Activated naive CD8-positive, alpha-beta T cell treated with anti-CD3 and anti-CD28 coated beads for 36 hours (primary cell): ENCODE measurements at places on chromosomes 13 and 19. TPM values are rescaled to one million over a fixed set of nuclear protein-coding genes. Genes with fewer than 3 reads are reported as not detected.

DNA sequence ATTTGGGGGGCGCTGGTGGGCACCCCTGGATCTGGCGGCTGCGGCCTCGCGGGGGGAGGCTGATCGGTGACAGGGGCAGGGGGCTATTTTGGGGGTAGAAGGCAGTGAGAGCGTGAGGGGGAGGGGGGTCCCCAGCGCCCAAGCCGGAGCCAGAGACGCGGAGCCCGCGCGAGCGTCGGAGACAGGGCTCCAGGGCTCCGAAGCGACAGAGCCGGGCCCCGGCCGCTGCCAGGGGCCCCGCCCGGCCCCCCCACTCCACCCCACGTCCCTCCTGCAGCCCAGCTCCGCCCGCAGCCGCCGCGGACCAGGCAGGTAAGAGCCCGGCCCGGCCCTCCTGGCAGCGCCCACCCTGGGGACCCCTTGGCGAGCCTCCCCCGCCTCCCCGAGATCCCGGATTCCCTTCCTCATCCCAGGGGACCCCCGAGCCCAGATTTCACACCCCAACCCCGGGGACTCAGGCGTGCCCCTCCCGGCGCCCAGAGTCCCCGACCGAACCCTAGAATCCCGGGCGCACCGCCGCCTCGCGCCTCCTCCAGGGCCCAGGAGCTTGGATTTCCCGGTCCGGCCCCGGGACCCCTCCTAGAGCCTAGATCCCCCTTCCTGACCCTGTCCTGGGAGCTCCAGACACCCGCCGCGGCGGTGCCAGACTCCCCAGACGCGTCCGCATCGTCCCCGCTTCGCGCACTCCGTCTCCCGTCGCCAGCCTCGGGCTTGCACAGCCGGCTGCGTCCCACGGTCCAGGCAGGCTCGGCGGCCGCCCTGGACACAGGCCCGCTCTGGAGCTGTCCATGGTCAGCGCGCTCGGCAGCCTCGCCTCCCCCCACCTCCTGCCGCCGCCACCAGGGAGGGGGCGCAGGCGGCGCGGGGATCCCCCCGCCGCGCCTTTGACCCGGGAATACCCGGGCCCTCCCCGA, at the start of gene PPFIA3:
Gene PPFIA3, plus strand, starts transcription at position 134 of the 914 bp plus-strand sequence. CDS start 8,330 bp downstream, outside the sequence.
- H3K36me3 ChIP-seq: peaks cover 4% of the 10 kb centered on the region
- peak within 1 kb of the TSS; percentile 92 for H3K27ac ChIP-seq
- H3K4me1 ChIP-seq: peaks cover 21% of the 10 kb centered on the region
- no peak for DNase-seq
- H3K27me3 ChIP-seq: peaks cover 16% of the 10 kb centered on the region

- DNase-seq: no peak
- H3K27ac ChIP-seq: no peak overlapping the region
- H3K4me3 ChIP-seq: no peak overlapping the region
- H3K27me3 ChIP-seq: no peaks in the 10 kb centered on the region
- H3K36me3 ChIP-seq: no peaks in the 10 kb centered on the region
Observed at GRCh38 chr13:53137779-53138178, 109.2 kb downstream of the OLFM4 start.

DNA sequence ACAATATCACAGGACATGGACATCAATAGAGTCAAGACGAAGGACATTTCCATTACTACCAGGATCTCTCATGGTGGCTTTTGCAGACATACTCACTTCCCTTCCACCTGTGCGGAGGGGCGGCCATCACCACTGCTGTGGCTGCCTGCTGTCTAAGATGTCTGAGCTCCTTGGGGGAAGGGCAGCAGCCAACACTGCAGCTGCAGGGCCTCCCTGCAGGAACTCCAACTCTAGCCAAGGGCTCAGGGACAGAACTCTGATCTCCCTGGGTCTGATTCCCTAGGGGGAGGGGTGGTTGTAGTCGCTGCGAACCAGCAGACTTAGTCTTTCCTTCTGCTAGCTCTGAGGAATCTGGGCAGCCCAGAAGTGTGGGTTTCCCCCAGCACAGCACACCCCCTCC, 78.9 kb upstream of the ANKRD10 start:
- no peaks in the 10 kb centered on the region for H3K4me1 ChIP-seq
- no peak overlapping the region for H3K27ac ChIP-seq
- DNase-seq: no peak
- no peak overlapping the region for H3K4me3 ChIP-seq

GRCh38 chr13:110913322-110914080, 1.4 kb downstream of the ANKRD10 start:
- H3K4me3 ChIP-seq: peak overlapping the region; percentile 91
- H3K27ac ChIP-seq: peak overlapping the region; percentile 91
- H3K4me1 ChIP-seq: peaks cover 53% of the 10 kb centered on the region
- no peaks in the 10 kb centered on the region for H3K27me3 ChIP-seq
- H3K36me3 ChIP-seq: peaks cover 46% of the 10 kb centered on the region

- H3K27me3 ChIP-seq: peaks cover 5% of the 10 kb centered on the region
- no peaks in the 10 kb centered on the region for H3K4me1 ChIP-seq
- H3K27ac ChIP-seq: no peak overlapping the region
- no peak for DNase-seq
Observed at GRCh38 chr13:101695870-101696516, 243.5 kb downstream of the ITGBL1 start.

- no peak overlapping the region for H3K27ac ChIP-seq
- no peaks in the 10 kb centered on the region for H3K4me1 ChIP-seq
- no peaks in the 10 kb centered on the region for H3K27me3 ChIP-seq
- H3K36me3 ChIP-seq: no peaks in the 10 kb centered on the region
- H3K4me3 ChIP-seq: no peak overlapping the region
- DNase-seq: no peak
Observed at GRCh38 chr19:47056411-47056810, 8.0 kb upstream of the TMEM160 start.

GRCh38 chr13:20714161-20714560, 10.7 kb downstream of the IL17D start:
- peaks cover 18% of the 10 kb centered on the region for H3K27me3 ChIP-seq
- no peak for DNase-seq
- H3K4me3 ChIP-seq: no peak overlapping the region
- H3K4me1 ChIP-seq: peaks cover 8% of the 10 kb centered on the region
- H3K27ac ChIP-seq: no peak overlapping the region
- no peaks in the 10 kb centered on the region for H3K36me3 ChIP-seq

DNA sequence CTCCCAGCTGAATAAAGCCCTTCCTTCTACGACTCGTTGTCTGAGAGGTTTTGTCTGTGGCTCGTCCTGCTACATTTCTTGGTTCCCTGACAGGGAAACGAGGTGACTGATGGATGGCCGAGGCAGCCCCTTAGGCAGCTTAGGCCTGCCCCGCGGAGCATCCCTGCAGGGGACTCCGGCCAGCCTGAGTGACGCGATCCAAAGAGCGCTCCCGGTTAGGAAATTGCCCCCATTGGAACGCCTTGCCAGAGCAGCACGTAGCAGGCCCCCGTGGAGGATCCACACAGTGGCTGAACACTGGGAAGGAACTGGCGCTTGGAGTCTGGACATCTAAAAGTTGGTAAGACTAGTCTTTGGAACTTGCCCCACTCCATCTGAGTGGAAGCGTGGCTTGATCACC, 296.8 kb upstream of the SGCG start:
- H3K36me3 ChIP-seq: no peaks in the 10 kb centered on the region
- no peak for DNase-seq
- H3K27ac ChIP-seq: no peak overlapping the region
- peaks cover 3% of the 10 kb centered on the region for H3K27me3 ChIP-seq
- no peak overlapping the region for H3K4me3 ChIP-seq

BEST2 gene
- total RNA-seq: not detected

EFNA2 gene
- total RNA-seq: not detected

GRCh38 chr19:36041831-36042230, 9.2 kb upstream of the CLIP3 start:
- no peak overlapping the region for H3K27ac ChIP-seq
- H3K4me1 ChIP-seq: peaks cover 1% of the 10 kb centered on the region
- no peak for DNase-seq
- H3K36me3 ChIP-seq: peaks cover 4% of the 10 kb centered on the region
- H3K27me3 ChIP-seq: no peaks in the 10 kb centered on the region
- H3K4me3 ChIP-seq: no peak overlapping the region

GRCh38 chr13:100520936-100521850, 67.4 kb downstream of the GGACT start:
- H3K27ac ChIP-seq: no peak overlapping the region
- peak overlapping the region; percentile 7 for H3K4me3 ChIP-seq
- no peaks in the 10 kb centered on the region for H3K27me3 ChIP-seq
- DNase-seq: no peak

- H3K4me1 ChIP-seq: peaks cover 3% of the 10 kb centered on the region
- peaks cover 98% of the 10 kb centered on the region for H3K27me3 ChIP-seq
- H3K36me3 ChIP-seq: no peaks in the 10 kb centered on the region
- peak; percentile 31 for DNase-seq
Observed at GRCh38 chr19:55173714-55174409, 6.2 kb downstream of the SYT5 start.

- no peak for DNase-seq
- no peaks in the 10 kb centered on the region for H3K4me1 ChIP-seq
- H3K36me3 ChIP-seq: no peaks in the 10 kb centered on the region
Observed at GRCh38 chr13:86960876-86961275, 710.3 kb upstream of the SLITRK5 start.

SIGLEC10 gene
- not detected for total RNA-seq

DNA sequence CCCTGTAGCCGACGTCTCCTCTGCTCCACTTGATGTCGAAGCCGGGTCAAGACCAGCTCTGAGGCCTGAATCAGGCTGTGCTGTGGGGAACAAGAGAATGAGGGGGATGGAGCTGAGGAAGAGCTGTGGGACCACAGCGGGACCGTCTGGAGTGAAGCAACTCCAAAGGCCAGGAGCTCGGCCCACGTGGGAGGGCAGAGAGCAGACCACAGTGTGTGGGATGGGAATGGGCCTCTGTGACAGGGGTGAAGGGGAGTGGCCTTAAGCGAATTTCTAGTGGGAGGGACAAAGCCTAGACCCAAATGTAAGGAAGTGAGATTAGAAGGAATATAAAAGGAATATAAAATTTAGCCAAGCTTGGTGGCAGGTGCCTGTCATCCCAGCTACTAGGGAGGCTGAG, 3.8 kb upstream of the SLC8A2 start:
- H3K27me3 ChIP-seq: peaks cover 33% of the 10 kb centered on the region
- peaks cover 6% of the 10 kb centered on the region for H3K4me1 ChIP-seq

GRCh38 chr19:38385804-38386257, 2.0 kb downstream of the GGN start:
- no peak overlapping the region for H3K27ac ChIP-seq
- H3K4me1 ChIP-seq: peaks cover 18% of the 10 kb centered on the region
- H3K4me3 ChIP-seq: no peak overlapping the region
- DNase-seq: no peak
- peaks cover 43% of the 10 kb centered on the region for H3K27me3 ChIP-seq
- peaks cover 44% of the 10 kb centered on the region for H3K36me3 ChIP-seq

KLK7 gene
- total RNA-seq: not detected

GRCh38 chr19:55068950-55069864, 6.3 kb upstream of the RDH13 start:
- H3K27me3 ChIP-seq: peaks cover 78% of the 10 kb centered on the region
- H3K27ac ChIP-seq: no peak overlapping the region
- no peak for DNase-seq
- peak overlapping the region; percentile 5 for H3K4me3 ChIP-seq
- peaks cover 8% of the 10 kb centered on the region for H3K4me1 ChIP-seq

SLC1A6 gene
- total RNA-seq: not detected

DNA sequence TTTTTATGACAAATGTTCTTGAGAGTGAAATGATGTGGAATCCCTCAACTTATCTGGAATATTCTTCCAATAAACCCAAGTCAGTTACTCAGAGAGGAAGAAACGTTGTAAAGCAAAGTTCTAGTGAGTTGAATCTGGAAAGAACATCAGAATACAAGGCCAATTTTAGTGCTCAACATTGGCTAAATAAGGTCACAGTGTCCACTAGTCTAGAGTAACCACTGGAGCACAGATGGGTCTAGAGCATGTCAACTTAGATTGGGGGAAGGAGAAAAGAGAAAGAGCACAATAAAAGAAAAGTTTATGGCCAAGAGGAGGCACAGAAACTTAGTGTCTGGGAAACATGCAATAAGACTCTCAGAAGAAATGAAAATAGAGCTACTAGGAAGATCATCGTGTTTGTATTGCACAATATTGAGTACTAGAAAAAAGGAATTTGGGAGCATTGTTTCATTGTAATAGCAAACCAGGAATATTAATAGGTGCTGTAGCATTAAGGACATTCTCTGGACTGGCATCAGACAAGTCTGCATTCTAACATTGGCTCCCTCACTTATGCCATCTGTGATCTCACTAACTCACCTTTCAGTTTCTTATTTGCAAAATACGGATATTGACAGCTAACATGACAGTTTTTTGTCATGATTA, 1318.5 kb downstream of the PCDH9 start:
- H3K4me1 ChIP-seq: no peaks in the 10 kb centered on the region

DNA sequence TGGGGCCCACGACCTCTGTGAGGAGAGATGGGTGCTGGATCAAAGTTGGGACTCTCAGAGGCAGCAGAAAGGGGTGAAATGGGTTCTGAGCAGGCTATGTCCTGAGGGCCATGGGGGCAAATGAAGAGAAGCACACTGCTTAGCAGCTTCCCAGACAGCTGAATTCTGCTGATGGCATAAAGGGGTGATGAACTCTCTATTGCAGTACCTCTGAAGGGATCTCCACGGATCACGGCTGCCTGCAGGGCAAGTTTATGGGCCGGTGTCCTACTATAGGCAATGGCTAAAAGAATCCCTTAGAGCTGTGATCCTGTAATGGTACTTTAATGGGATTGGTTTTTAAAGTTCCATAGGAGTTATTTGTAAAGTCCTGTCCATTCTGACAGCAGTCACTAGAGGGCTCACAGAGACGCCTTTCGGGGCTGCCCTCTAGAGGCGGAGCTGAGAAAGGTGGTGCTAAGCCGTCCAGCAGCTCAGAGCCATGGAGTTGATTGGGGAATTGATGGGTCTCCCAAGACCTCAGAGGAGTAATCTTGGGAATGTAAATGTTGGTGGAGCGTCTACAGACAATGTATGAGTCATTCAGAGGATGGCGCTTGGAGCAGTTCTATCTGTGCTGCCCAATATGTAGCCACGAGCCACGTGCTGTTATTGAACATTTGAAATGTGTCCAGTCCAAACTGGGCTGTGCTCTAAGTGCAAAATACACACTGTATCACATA, 287.3 kb downstream of the COG6 start:
- no peaks in the 10 kb centered on the region for H3K27me3 ChIP-seq
- H3K4me1 ChIP-seq: peaks cover 13% of the 10 kb centered on the region
- no peak overlapping the region for H3K27ac ChIP-seq
- H3K36me3 ChIP-seq: no peaks in the 10 kb centered on the region
- H3K4me3 ChIP-seq: no peak overlapping the region
- DNase-seq: peak; percentile 71

GRCh38 chr19:2166741-2167738, 3.3 kb downstream of the DOT1L start:
- H3K4me3 ChIP-seq: peak overlapping the region; percentile 61
- H3K27ac ChIP-seq: no peak overlapping the region
- peaks cover 14% of the 10 kb centered on the region for H3K36me3 ChIP-seq
- H3K4me1 ChIP-seq: peaks cover 59% of the 10 kb centered on the region

DNA sequence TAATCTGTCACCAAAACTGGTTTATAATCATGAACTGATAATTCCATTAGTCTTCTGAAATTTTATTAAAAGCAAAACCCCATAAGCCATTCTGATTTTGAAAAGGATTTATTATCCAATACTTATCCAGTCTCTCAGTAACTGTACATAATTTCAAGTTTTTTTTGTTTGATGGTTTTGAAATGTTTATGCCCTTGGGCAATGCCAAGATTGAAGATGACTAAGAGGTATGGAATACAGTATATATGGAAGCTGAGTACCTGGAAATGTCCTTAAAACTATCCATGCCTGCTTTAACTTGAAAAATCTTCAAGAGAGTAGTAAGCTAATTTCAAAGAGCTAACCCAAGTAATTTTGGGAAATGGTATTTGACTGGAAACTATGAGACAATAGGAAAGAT, 1.8 kb upstream of the NEK5 start:
- peaks cover 16% of the 10 kb centered on the region for H3K4me1 ChIP-seq
- DNase-seq: no peak
- peaks cover 2% of the 10 kb centered on the region for H3K36me3 ChIP-seq

- H3K4me1 ChIP-seq: peaks cover 3% of the 10 kb centered on the region
- no peak overlapping the region for H3K4me3 ChIP-seq
- H3K36me3 ChIP-seq: no peaks in the 10 kb centered on the region
- H3K27ac ChIP-seq: no peak overlapping the region
- H3K27me3 ChIP-seq: no peaks in the 10 kb centered on the region
- DNase-seq: no peak
Observed at GRCh38 chr19:6071875-6072274, 38.4 kb downstream of the RFX2 start.
